Left colon (tissue), 2 donors: ENCODE measurements at places on chromosomes 7 and 10.

- peak; percentile 32 for DNase-seq
Observed at GRCh38 chr10:97849103-97849686, 448 bp upstream of the GOLGA7B start.

DNA sequence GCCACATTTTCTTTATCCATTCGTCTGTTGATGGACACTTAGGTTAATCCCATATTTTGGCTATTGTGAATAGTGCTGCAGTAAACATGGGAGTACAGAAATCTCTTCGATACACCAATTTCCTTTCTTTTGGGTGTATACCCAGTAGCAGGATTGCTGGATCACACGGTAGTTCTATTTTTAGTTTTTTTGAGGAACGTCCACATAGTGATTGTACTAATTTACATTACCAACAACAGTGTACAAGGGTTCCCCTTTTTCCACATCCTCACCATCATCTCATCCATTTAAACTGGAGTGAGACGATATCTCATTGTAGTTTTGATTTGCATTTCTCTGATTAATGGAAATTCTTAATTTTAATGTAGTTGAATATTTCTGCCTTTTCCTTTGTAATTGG is 19.3 kb downstream of the VKORC1L1 start:
- no peak for DNase-seq

- no peak for DNase-seq
Observed at GRCh38 chr7:105205592-105206237, 183.0 kb downstream of the SRPK2 start.

- DNase-seq = peak; percentile 74
Observed at GRCh38 chr7:55438757-55439525, 73.8 kb downstream of the LANCL2 start.

DNA sequence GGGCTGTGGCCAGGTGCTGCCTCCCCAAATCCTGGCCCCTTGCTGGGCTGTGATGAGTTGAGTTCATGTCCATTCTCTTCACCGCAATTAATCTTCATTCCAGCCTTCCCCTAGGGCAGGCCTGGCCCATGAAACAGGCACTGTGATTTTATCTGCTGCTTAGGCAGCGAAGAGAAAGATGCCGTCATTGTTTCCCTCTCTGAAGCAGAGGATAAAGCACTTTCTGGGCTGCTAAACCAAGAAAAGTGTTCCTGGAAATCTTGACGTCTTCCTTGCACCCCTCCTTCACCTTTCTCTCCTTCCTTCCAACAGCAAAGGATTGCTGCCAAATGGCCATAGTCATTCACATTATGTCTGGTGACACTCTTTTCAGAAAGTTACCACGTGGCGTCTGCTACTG is 265.9 kb downstream of the ZEB1 start:
- DNase-seq = no peak
